SHP77 (cell line): ENCODE measurements at places on chromosomes 5 and 9.
A peak's percentile ranks its signal among the peaks of the same experiment; 100 is the strongest.

DNA sequence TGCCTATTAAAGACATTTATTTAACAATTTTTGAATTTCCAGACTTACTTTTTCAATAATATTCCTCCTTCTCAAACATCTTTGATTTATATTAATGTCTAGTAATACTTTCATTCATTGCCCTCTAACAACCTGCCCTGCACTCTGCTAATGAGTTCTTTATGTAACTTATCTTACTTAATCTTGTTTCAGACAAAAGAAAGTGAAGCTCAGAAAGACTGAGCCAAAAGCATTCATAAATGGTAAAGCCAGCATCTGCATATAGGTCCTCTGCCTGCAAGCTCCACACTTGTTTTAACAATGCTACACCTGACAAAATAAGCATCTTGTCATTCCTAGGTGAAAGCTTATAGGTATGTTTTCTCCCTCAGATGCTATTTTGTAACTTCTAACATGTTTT, 2.4 kb upstream of the TNPO1 start:
- DNase-seq = no peak

DNA sequence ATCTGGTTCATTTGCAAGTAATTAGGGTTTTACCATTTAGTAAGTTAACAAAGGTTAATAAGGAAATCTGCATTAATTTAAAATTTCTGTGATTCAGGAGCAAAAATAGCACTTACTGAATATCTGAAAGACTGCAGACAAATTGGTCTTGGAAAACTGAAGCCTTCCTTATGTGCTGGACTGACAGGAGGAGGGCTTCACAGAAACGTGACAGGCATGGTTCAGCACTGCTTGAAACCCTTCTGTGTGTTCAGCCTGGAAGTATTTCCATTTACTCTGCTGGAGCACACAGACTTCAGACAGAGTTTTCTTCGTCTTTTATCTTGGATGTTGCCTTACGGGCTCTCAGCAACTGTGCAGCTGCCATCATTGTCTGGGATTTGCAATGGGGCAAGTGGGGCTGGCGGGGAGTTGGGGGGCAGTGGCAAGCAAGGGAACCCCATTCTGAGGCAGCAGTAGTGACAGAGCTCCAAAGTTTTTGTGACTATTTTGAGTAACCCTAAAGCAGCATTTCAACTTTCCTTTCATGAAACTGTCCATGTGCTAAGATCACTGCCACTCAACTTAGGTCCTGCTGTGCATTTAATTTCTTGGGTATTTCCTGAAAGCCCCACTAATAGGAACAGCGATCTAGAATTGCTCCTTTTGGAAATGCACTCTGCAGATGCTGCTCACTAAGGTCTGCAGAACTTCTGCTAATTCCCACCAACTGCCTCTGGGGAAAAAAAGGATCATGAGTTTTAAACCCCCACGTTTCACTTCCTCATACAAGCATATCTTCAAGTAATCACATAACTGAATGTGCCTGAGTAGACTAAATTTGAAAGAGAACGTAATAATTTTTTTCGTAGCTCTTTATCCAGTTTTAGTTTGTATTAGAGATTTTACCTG, 56.6 kb downstream of the KCNN2 start:
- DNase-seq = no peak

DNA sequence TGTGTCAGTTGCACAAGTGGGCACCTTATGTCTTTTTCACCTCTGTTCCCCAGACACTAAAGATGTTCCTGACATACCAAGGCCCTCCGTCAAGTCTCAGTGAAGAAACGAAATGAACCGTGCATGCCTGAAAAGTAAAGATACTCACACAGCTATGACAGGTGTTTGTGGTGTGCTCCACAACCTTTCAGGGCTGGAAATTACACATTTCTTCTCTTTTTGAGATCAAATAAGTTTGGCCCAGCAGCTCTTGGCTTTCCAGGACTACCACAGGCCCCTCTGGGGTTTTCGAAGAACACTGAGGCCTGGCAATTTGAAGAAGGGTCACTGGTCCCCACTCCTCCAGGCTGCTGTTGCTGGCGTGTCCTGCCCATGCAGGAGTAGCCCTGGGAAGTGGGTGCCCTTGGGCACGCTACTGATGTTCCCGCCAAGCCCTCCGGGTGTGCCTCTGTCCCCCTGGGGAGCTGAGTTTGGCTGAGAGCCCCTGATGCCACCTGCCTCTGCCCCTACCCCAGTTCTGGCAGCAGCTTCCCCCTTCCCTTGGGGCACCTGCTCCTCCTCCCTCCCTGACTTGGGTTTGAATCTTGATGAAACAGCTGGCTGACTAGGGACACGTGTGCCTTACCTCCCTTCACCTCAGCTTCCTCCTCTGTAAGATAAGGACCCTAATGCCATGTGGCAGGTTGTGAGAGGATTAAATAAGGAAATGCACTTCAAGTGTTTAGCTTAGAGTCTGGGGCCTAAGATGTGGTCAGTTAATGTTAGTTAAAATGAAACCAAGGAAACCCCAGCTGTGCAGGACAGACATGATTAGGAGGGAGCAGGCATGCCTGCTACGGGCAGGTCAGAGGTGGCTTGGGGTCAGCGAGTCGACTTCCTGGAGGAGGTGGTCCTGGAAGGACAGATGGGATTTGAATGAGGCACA, 49.1 kb upstream of the GADD45G start:
- no peak for DNase-seq

DNA sequence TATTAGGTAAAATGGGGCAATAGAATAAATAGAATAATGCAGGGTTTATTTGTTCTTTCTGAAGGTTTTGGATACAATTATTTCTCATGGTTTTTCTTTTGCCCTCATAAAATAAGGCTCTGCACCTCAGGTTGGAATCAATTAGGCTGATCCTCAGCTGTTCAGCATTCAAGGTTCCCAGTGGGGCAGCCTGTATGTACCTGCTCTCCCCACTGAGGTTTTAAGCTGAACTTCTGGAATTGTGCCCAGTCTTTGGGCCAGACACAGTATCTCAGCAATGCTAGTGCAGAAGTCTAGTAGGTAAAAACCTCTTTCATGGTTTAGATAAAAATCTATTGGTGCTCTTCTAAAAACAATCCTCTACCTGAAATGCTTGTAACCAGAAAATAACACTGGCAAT, 98.0 kb downstream of the EDIL3 start:
- DNase-seq = no peak

- DNase-seq = peak; percentile 53
Measured at GRCh38 chr9:121744002-121744686, 92.7 kb downstream of the DAB2IP start.

DNA sequence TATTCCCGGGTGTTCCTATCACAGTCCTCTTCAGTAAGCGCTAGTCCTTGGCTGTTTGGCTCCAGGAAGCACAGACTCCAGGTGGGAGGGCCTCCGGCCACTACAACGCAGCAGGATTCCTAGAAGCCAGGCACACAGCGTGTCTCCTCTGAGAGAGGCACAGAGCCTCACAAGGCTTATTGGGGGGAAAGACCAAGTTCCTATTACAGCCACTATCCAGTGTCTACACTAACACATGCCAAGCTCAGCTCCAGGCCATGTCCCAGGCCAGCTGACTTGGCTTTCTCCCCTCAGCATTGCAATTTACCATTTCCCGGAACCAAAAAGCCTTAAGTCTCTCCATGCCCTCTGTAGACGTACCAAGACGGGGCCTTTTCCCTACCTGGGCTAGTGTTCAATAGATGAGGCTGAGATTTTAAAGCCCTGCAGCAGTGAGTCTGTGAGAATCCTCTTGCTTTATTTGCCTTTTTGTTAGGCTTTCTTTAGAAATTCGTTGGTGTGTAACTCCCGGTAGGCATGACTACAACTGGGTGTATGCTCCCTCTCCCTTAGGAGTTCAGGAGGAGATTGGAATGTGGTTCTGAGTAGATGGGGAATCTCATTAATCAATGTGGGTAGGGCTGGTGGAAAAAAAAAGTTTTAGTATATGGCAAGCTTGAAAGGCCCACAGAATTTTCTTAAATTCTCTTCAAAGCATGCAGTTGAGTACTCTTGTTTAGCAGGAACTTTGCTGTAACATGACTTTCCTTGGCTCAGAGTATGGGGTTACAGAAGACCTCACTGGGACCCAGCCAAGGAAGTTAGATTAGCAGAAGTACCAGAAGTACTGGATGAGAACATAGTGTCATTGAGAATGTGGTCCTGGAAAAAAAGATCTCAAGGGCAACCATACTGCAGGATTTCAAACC, 84.3 kb upstream of the SLC1A3 start:
- no peak for DNase-seq

DNA sequence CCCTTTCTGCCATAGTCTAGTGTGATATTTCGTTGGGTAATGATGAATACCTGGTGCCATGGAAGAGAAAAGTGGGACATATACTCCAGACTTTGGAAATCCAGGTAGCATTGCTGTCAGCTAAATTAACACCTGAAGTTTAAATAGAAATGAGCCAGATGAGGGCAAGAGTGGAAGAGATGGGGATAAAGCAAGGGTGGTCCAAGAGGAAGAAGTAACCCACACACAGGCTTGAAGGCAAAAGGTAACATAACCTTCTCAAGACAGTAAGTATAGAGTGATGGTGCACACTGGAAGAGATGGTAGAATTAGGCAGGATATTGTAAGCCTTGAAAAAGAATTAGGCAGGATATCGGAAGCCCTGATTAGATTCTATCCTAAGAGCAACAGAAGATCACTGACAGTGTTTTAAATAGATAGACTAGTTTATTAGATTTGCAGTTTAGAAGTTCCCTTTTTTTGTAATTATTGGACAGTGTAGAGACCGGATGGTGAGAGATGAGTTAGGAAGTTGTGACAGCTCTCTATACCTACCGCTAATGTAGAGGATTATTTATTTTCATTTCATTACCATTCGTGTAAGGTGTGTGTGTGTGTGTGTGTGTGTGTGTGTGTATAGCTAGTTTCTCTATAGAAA, 16.8 kb downstream of the ANXA1 start:
- no peak for DNase-seq

GRCh38 chr9:110284211-110284844, 28.0 kb upstream of the TXN start:
- no peak for DNase-seq

DNA sequence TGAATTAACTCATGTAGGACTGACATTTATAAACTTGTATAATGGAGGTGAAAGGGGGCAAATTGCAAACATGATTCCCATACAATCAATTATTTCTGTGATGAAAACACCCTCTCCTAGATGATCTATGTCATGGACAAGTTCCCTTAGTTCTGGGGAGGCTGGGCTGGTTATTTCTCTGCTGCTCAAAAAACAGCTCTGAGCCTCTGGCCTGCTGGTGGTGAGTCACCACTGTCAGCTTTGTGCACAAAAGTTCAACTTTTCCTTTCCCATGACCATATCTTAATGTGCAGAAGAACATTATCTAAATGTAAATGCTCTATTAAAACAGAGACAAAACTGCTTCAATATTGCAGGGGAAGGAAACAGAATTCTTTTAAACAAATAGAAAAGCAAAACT, 85.0 kb downstream of the HMHB1 start:
- DNase-seq = no peak

DNA sequence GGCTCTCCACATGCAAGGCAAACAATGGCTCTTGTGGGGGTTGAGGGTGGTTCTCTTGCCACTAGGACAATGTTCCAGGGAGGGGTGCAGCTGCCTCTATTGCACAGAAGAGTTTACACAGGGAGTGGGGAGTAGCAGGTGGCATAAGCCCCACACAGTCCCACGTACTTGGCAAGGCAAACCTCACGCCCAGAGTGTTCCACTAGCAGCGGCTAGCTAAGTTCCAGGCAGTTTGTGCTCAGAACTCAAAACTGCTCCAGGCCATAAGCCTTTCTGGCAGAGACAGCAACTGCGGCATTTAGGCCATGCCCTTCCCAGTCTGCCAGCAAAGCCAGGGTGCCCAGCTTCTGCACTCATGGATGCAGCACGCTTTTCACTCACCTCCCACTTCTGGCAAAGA, 29.0 kb upstream of the BTNL3 start:
- no peak for DNase-seq

GRCh38 chr5:43429016-43429415, 16.8 kb upstream of the CCL28 start:
- no peak for DNase-seq

GRCh38 chr9:88571419-88571818, 36.4 kb downstream of the NXNL2 start:
- no peak for DNase-seq

DNA sequence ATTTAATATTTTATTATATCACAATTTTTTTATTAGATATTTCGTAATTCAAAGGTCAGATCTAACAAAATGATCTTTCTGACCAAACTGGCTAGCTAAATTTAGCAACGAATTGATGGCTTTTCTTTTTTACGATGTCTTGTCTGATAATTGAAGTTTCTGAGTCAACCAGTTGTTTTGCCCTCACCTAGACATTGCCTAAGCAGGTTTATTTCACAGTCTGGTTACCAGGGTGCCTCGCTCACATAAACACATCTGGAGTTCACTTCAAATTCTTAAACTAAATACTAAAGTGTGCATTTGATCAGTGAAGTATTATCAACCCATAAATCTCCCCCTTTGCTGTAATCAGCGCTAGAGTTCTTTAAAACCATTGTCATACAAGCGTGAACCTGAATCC, 448.3 kb downstream of the TLE4 start:
- DNase-seq = no peak

GRCh38 chr5:173307695-173308094, 20.5 kb downstream of the STC2 start:
- no peak for DNase-seq
